ENCODE measurements at places on chromosomes 16 and 17. TPM values are rescaled to one million over a fixed set of nuclear protein-coding genes. Genes with fewer than 3 reads are reported as not detected.

Gene TBC1D3E
- not detected for total RNA-seq

Gene SOX9
- 37.5 TPM for total RNA-seq

- no peaks in the 10 kb centered on the region for H3K27me3 ChIP-seq
- DNase-seq: no peak
- no peak overlapping the region for H3K27ac ChIP-seq
Measured at GRCh38 chr16:11651796-11652195, 16.5 kb upstream of the SNN start.

GRCh38 chr17:76870377-76870714 lies 2.1 kb downstream of the MGAT5B start:
- peaks cover 5% of the 10 kb centered on the region for H3K4me1 ChIP-seq
- no peak overlapping the region for H3K4me3 ChIP-seq

Gene ACSM2A
- not detected for total RNA-seq

Gene ADAD2
- not detected for total RNA-seq

Gene NPIPB8
- total RNA-seq: not detected

DNA sequence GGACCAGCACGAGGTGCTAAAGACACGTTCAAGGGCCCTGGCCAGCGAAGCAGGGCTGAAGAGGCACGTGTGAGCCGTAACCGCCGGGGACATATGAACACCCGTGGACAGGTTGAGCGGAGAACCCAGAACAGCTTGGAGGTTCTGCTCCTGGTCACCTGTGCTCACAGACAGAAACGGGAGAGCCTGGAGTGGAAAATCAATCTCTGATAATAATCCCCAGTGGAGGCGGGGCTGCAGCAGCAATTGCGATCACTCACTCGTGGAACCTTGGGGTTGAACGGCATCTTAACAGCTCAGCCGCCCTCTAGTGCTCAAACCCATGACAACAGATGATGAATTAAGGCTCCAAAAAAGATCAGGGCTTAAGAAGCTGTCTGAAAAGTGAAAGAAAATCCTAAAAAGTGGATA lies 25.6 kb downstream of the WIPI1 start:
- H3K4me1 ChIP-seq: no peaks in the 10 kb centered on the region
- no peaks in the 10 kb centered on the region for H3K27me3 ChIP-seq
- H3K4me3 ChIP-seq: no peak overlapping the region
- H3K36me3 ChIP-seq: no peaks in the 10 kb centered on the region

- no peaks in the 10 kb centered on the region for H3K27me3 ChIP-seq
- peaks cover 5% of the 10 kb centered on the region for H3K4me1 ChIP-seq
- no peak for DNase-seq
- H3K36me3 ChIP-seq: no peaks in the 10 kb centered on the region
Measured at GRCh38 chr16:4414187-4414917, 2.0 kb downstream of the CORO7 start.

Gene BLMH
- total RNA-seq: 94.3 TPM

GRCh38 chr17:43531955-43532354 lies 14.2 kb downstream of the ETV4 start:
- H3K4me1 ChIP-seq: peaks cover 21% of the 10 kb centered on the region
- H3K27ac ChIP-seq: no peak overlapping the region
- H3K36me3 ChIP-seq: no peaks in the 10 kb centered on the region
- no peaks in the 10 kb centered on the region for H3K27me3 ChIP-seq
- no peak for DNase-seq
- H3K4me3 ChIP-seq: no peak overlapping the region

DNA sequence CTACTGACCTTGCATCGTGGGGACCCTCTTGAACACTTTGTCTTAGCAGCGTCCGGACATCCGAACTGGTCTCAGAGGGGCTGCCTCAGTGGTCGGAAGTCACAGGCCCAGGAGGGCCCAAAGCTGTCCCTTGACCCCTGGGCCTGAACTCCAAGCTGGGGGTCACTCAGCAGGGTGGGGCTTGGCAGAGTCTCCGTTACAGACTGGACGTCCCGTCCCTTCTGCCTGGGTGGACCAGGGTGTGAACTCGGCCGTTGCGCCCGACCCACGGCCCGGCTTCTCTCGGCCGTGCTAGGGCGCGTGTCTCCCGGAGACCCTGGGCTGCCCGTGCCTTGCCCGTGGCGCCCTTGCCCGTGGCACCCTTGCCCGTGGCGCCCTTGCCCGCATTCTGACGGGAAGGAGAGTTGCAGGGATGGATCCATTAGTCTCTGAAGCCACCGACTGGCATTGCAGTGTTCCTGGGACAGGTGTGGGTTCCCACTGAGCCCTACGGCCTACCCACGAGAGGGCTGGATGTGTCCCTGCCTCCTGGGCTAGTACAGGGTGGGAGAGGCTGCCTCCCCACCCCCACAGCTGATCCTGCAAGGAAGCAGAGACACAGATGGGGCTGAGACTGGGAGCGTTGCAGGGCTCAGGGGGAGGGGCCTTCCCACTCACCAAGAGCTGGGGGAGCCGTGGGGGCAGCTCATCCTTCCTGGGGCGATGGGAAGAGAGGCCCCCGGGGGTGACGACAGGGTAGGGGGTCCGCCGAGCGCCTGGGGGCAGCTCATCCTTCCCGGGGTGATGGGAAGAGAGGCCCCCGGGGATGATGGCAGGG lies 4.9 kb downstream of the CACNA1H start:
- H3K36me3 ChIP-seq: no peaks in the 10 kb centered on the region
- H3K4me1 ChIP-seq: peaks cover 52% of the 10 kb centered on the region
- DNase-seq: no peak
- H3K27me3 ChIP-seq: no peaks in the 10 kb centered on the region

- H3K4me3 ChIP-seq: peak overlapping the region; percentile 13
- H3K4me1 ChIP-seq: peaks cover 33% of the 10 kb centered on the region
- no peaks in the 10 kb centered on the region for H3K36me3 ChIP-seq
- peak overlapping the region; percentile 59 for H3K27ac ChIP-seq
- no peaks in the 10 kb centered on the region for H3K27me3 ChIP-seq
Measured at GRCh38 chr17:4310354-4311060, 46.7 kb upstream of the ANKFY1 start.

Gene SMTNL2
- not detected for total RNA-seq

Gene OR1A1
- total RNA-seq: not detected
